ENCODE measurements at places on chromosomes 3 and 15.

DNA sequence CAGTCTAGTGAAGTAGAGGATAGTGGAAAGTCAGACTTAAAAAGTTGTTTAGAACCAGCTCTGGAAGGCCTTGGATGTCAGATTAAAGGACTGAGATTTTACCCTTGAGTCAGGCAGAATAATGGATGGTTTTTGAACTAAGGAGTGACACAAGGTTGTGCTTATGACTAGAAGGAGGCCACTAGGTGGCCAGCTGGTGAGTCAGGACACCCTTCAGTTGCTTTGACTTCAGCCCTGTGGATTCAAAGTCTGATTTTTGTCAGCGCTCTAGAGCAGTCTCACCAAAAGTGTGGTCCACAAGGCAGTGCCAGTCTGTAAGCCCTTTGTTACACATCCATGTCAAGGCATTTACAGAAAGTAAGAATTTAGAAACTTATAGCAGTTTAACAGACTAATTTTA is 3.8 kb upstream of the GABPB1 start:
- no peak for DNase-seq

DNA sequence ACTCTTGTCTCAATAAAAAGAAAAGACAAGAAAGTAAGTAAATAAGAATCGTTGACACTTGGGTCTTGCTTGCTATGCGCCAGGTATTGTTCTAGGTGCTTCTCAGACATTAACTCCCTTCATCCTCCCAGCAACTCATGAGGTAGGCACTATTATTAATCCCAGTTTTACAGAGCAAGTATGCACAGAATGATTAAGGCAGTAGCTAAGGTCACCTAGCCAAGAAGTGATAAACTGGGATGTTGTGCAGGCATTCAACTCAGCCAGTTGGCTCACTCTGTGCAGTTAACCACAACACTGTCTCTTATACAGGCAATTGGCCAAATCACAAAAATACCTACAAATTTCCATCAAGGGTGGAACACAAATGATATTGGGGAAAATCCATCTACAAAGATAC is 1.7 kb upstream of the C3orf33 start:
- DNase-seq, result no peak

DNA sequence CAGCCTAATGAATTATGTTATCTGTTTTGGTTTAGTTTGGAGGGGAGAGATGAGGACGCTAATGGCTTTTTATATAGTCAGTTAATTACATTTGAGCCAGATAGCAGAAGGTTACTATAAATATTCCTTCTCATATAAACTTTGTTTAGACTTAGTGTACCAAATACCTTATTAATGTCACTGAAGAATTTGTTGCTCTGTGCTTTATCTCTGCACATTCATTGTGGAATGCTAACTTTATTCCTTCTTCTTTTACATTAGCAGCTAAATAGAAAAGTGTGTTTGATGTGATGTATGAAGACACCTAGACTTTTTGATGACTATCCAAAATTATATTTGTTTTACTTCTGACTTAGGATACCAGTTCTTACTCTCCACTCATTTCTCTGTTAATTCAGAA is 105.2 kb downstream of the EPHA3 start:
- DNase-seq, result no peak

DNA sequence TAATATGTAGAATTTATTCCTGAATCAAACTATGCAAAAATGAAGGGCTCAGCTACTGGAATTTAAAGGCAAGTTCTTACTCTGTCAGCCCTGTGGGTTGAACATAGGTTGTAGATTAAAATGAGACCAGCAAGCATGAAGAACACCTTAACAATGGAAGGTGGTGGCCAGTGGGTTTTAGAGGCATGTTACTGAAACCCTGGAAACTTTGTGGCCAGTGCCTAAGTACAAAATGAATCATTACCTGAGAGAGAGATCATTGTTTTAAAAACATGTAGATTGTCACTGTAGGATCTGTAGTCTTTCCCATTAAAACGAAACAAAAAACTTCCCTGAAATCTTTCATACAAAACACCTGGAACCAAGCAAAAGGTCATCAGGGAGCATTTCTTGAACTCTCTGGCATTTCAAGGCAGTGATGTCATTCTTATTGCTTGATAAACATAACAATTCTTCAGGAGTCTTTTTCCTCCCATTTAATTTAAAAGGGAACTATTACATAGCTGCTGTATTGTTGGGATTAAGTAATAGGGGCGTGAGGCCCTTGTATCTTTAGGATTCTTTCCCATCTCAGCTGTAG is 51.8 kb downstream of the TMEM108 start:
- DNase-seq, result no peak

DNA sequence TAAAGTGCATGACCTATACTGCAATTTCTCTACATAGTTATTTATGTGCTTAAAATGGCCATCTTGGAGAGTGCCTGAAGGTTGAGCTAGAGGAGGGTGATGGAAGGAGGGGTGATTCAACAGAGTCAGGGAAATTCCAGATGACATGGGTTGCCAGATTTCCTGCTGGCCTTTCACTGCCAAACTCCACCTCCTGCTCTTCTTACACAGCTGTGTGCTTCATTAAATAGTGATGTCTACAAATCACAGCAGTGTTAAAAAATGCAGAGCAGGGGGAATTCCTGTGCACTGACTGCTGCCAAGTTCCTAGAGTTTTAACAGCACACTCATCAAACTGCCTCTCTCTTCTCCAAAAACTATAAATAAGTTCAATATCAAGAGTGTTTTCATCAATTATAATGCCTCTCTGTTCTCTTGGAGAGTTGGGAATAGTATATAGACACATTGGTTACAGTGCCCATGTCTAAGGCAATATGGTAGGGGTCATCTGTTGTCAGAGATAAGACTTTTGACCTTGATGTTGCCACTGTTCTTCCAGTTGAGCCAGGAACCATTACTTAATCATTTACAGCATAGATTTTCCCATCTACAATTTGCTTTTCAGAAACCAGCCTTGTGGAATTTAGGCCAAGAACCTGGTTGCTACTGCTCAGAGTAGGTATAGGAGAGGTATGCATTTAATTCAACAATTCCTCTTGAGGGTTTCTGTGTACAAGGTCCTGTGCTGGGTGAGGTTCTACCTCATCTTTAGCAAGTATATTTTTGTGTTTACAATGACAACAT is 79.6 kb downstream of the TP63 start:
- no peak for DNase-seq

DNA sequence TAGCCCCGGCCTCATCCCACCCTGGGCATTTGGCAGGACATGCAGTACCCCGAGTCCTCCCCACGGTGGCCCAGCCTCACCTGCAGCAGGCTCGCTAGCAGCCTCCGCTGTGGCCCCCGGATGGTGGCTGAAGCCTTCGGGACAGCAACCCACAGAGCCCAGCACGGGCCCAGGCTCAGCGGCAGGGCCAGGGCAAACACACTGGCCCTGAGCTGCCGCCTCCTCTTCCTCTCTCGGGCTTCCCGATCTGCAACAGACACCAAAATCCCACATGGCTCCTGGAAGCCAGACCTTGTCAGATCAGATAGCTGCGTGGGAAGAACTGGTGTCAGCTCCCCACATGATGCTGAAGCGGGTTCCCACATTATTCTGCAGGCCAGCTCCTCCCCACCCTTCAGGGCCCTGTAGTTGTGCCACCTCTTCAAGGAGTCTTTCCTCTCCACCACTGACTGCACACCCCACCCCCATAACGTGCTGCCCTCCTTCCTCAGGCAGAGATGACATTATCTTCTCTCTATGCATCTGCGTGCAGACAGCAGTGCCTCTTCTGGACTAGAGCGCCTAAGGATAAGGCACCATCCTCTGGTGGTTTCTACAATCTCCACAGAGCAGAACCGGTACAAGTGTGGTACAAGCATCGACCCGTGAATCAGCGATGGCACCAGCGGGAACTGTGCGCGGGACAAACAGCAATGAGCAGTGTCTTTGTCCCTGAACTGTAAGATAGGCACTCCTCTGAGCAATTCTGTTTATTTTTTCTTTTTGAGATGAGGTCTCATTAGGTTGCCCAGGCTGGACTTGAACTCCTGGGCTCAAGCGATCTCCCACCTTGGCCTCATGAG is 9.5 kb downstream of the TMEM44 start:
- no peak for DNase-seq

- no peak for DNase-seq
Measured at GRCh38 chr3:66376568-66376967, 124.3 kb downstream of the LRIG1 start.
